Stimulated activated CD4-positive, alpha-beta T cell treated with anti-CD3 and anti-CD28 coated beads, Interleukin-4, amount 100 ng/mL, for 1 hour (primary cell): ENCODE measurements at places on chromosomes 12 and 14.

DNA sequence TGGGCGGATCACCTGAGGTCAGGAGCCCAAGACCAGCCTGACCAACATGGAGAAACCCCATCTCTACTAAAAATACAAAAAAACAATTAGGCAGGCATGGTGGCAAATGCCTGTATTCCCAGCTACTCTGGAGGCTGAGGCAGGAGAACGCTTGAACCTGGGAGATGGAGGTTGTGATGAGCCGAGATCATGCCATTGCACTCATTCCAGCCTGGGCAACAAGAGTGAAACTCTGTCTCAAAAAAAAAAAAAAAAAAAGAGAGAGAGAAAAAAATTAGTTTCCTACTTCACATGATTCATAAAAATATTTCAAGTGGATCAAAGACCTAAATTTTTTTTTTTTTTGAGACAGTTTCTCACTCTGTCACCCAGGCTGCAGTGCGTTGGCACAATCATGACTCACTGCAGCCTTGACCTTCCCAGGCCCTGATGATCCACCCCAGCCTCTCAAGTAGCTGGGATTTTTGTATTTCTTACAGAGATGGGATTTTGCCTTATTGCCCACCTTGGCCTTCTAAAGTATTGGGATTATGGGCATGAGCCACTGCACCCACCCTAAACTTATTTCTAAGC is 24.9 kb downstream of the FCF1 start:
- no peak for DNase-seq

- DNase-seq = peak; percentile 45
Observed at GRCh38 chr14:21382886-21383847, 652 bp downstream of the SUPT16H start.

DNA sequence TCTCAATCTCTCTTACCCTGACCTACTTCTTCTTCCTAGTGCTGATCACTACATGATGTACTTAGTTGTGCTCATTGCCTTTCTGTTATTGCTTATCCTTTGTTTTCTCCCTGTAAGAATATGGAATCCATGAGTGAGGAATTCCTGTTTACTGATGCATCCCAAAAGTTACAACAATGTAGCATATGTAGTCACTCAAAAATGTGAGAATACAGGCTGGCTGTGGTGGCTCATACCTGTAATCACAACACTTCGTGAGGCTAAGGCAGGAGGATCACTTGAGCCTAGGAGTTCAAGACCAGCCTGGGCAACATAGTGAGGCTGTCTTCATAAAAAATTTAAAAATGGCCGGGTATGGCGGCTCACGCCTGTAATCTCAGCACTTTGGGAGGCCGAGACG is 8.0 kb upstream of the WDR20 start:
- DNase-seq = no peak

- no peak for DNase-seq
Observed at GRCh38 chr12:46660276-46660675, 165.5 kb downstream of the SLC38A4 start.

DNA sequence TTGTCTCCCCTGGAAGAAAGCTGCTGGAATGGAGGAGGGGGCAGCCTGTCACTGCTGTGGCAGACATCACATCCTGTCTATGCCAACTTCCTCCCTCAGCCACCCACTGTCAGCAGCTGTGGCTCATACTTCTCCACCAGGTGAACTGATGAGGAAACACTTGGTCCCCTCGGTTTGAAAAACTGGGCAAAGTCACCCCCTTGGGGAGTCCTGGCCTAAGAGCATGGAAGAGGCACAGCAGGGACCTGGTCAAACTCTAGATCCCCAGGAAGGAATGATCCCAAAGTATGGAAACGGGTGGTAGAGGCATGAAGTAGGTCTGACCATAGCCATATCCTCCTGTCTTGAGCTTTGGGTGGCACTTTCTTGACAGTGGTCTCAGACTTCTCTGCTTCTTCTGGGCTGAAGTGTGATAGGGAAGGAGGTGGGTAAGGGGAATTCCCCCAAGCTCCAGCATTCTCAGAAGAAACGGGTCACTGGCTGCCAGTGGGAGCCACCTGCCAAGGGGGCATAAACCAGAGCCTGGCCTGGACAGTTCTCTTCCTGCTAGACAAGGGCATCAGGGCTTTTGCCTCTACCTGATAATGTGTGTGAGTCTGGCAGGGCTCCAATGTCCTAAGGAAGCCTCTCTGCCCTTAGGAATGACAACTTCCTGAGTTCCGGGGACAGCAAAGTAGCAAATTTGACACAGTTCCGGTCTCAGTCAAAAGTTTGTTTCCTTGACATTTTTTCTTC is 36.0 kb downstream of the FMNL3 start:
- DNase-seq = peak; percentile 57

DNA sequence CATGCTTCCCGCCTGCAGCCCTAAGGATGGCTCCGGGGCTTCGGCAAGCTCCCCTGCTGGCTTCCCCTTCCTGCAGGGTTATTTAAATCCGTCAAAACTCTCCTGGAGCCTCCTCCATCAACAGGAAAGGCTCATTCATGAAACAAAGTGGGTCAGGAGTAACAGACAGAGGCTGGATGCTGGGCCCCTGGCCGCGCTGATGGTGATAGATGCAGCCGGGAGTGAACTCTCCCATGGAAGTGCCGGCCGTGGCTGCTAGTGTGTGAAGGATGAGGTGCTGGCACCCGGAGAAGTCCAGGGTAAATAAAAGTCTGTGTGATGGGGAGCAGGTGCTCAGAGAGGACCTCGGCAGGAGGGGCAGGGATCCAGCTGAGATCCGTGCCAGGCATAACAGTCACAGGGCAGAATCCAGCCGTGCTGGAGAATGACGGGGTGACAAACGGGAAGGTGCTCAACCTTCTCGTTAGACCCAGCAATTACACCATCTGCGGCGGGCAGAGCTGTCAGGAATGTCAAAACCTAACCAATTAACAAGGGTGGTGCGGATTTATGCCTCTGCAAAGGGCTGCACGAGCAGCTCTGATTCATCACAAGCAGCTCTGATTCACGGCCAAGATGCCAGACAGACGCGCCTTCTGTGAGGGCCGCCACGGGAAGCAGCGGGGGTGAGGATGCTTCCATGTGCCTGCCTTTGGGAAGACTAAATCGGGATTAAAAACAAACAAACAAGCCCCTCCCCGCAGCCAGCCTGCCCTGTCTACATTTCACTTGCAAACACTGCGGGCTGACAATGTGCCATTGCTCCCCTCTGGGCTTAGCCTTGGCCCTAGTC is 55.6 kb downstream of the SYNE3 start:
- no peak for DNase-seq

DNA sequence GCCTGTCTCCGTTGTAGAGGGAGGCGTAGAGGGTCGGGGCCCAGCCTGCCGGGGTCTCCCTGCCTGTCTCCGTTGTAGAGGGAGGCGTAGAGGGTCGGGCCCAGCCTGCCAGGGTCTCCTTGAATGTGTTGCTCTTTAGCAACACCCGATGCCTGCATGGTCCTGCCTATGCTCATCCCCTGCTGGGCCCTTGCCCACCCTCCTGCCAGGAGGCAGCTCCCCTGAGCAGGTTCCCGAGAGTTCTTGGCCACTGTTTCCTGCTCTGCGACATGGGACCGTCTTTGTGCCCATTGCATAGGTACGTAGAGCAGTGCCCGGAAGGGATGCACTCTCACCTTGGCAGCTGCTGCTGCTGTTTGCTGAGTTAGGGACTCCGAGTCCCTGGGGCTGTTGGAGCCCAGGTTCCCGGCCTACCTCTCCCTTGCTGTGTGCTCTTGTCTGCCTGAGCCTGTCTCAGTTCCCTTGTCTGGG is 3.3 kb downstream of the KIF26A start:
- DNase-seq = no peak

DNA sequence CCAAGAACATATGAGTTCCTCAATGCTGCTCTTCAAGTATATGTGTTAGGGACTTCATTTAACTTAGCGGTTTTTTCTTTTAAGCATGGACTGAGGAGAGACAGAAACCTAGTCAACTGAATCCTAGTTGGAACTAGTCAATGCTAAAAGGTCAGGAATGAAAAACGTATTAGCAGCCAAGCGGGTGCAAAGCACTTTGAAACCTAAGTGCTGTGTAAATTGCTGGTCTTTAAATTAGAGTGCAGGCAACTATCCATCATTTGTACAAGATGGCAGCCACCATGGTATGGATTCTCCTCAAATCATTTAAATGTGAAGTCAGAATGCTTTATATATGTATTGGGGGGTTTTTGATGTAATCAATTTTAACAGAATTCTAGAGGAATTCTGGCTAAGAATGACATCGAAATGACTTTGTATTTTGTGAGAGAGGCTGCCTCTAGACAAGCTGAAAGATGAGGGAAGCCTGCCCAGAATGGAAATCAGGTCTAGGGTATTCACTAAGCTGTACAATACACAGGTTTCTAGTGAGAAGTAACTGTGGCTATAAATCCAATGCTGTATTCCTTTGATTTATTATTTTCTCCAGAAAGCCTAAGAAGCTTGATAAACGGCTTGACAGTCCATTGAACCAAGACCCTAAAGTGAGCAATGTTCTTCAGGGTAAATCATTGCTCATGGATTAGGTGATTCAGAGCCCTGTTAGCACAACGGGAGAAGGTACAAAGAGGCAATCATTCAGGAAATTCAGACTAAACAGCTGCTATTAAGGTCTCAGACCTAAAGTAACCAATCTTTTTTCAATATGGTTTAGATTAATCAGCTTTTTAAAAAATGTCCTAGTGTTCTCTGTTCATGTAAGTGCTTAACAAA is 198.8 kb downstream of the ANO2 start:
- no peak for DNase-seq

DNA sequence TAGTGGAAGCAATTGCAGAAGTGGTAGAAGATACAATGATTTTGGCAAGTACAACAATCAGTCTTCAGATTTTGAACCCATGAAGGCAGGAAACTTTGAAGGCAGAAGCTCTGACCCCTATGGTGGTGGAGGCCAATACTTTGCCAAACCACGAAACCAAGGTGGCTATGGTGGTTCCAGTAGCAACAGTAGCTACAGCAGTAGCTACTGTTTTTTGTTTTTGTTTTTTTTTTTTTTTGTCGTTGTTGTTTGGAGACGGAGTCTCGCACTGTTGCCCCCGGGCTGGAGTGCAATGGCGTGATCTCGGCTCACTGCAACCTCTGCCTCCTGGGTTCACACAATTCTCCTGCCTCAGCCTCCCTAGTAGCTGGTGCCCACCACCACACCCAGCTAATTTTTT is 47.4 kb downstream of the IFNG-AS1 start:
- DNase-seq = no peak
